ENCODE measurements at places on chromosomes 12 and 14.

- peak; percentile 36 for DNase-seq
Observed at GRCh38 chr12:112937741-112938719, at the start of gene OAS3. TSS of gene OAS3 (plus strand) at chr12:112938474. CDS start at chr12:112938531, 57 bp downstream.

DNA sequence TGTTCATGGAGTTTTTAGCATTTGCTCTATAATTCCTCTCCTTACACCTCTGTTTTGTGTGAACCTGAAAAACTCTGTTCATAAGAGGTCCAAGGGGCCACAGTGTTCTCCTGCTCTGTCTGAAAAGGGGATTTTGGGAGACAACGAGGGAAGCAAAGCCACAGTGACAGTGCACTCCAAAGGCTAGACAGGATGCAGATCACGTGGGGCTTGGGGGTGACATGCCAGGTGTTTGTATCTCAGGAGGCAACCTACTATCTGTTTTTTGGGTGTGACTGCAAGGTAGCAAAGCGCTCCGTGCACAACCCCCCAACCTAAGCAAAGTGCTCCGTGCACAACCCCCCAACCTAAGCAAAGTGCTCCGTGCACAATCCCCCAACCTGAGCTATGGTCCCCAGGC lies 5.1 kb upstream of the CHD4 start:
- DNase-seq = no peak

DNA sequence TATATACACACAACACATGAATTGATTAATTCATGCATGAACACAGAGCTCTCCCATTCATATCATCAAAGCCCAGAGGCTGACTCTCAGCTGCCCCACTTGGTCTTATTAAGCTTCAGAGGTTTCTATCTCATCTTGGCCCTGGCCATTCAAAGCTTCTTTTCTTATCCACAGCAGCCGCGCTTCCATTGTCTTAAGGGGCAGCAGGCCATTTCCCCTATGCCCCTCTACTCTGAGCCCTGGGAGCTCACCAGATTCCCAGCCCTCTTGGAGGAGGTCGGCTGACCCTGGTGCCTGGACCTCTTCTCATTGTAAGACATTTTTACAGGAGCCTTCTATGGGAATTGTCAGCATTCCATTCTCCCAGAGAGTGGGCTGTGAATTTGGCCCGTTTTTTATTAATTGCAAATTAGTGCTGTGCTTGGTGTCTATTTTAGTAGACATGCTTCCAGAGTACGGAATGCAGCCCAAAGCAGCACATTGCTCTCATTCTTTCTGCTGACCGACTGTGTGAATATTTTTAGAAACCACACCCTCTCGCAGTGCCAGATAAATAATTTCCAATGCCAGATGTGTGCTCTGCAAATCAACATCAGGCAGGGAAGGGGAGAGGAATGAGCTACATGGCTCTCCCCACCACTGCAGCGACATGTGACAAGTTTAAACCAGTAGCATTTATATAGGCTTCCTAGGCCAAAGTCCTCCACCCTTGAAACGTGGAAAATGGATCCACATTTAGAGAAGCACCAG lies 58.5 kb downstream of the NUAK1 start:
- DNase-seq = no peak

DNA sequence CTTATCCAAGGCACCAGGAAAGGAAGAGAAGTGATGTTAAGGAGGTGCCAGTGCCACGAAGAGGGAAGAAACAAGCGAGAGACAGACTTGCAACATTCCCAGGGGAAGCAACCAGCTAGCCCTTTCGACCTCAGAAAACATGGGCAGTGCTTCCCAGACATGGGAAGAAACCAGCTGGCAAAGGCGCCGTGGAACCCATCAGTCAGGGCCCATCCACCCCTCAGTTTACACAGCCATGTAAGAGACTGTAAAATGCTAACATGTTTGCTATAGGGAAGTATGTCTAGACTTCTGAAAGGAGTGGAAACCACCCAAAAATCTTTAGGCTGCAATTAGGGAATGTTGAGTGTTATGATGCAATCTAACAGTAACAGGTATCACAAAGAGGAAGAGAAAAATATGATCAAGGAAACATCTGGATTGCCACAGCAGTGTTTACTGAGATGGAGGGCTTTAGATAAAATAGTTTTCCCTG lies 26.3 kb downstream of the ANAPC5 start:
- DNase-seq = no peak

- no peak for DNase-seq
Observed at GRCh38 chr12:50888666-50889065, 45.9 kb downstream of the TMPRSS12 start.

DNA sequence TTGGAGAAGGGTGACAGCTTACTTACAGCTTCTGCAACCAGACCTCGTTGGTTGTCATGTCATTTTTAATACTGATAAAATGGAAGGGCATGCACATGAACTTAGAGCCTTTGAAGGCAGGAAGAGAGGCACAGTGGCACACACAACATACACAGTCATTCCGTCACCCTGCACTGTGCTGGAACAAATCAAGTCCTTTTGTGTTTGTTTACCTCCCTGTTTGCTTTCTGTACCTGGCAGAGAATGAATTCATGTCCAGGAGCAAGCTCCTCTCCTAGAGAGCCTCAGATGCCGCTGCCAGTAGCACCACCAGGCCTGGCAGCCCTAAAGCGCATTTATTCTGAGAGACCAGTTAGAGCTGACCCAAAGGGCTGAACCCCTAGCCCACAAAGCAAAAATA lies 460.3 kb downstream of the EGLN3 start:
- DNase-seq = no peak

DNA sequence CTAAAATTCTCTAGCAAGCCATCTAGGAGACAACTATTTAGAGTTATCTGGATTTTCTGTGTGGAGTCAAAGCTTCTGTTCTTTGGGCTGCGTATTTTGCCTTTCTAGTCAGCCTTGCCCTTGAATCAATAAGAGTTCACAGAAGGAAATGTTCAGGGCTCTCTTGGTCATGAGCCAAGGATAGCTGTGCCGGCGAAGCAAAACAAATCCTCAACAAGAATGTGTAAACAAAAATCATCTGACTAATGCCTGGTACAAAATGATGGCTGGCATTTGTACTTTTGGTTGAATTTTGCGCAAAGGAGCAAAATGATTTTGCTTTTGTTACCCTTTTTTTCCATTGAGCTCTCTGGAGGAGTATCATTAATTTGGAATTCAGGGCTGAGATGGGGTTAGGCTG lies 171.1 kb downstream of the DACT1 start:
- DNase-seq = no peak

All from NCI-H526 (cell line).